Stimulated activated CD4-positive, alpha-beta T cell treated with anti-CD3 and anti-CD28 coated beads, Interleukin-15, amount 100 ng/mL, for 1 hour (primary cell): ENCODE measurements at places on chromosomes 1 and 21.

DNA sequence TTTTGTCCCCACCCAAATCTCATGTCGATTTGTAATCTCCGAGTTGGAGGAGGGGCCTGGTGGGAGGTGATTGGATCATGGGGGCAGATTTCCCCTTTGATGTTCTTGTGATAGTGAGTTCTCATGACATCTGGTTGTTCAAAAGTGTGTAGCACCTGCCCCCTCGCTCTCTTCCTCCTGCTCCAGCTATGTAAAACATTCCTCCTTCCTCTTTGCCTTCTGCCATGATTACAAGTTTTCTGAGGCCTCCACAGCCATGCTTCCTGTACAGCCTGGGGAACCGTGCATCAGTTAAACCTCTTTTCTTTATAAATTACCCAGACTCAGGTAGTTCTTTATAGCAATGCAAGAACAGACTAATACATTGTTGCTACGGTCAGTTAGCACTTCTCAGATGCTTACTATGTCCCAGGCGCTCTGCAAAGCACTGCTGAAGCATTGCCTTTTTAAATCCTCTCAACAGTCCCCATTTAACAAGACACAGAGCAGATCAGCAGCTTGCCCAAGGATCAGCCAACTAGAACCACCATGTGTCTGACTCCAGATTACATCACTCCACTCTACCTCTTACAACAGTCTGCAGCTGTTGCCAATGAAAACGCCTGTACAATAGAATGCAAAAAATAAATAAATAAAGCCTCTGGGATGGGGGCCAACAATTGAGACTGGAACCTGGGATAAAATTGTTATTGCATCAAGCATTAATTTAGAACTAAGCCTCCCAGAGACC lies 52.4 kb upstream of the USP1 start:
- no peak for DNase-seq

- DNase-seq, result no peak
These were observed 17.7 kb downstream of the CD53 start for GRCh38 chr1:110890474-110891196.

DNA sequence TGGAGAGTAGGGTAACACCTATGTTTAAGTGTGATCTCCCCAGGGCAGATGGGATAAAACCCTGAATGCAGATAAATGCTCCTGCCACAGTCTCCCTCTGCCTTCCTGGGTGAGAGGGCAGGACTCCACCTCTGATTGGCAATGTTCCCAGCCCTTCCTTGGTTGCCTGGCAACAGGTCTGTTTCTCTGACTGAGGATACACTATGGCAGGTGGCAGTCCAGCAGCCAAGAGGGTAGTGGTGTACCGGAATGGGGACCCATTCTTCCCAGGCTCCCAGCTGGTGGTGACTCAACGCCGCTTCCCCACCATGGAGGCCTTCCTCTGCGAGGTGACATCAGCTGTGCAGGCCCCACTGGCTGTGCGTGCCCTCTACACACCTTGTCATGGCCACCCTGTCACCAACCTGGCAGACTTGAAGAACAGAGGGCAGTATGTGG lies at the start of gene DCDC2B:
DCDC2B (plus strand) TSS at position 199 of the 438 bp plus-strand sequence; CDS start at position 204, 5 bp downstream.
- DNase-seq, result no peak

DNA sequence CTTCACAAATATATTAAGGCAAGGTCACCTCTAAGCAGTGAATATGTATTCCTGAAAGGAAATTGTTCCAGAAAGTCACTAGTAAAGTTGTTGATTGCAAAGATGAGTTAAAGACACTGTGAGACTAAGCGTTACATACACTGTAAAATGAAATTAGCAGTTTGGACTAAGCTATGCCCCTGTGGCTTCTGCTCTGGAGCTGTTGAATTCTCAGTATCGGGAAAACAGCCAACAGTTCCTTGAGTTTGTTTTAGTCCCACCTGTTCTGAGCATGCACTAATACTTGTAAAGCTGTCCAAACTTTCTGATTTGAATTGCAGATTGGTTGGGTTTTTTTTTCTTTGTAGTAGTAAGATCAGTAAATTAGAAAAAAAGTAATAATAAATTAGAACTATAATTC lies 21.0 kb downstream of the ANGPTL1 start:
- DNase-seq, result no peak

- DNase-seq, result no peak
These were observed 1.7 kb downstream of the NR0B2 start for GRCh38 chr1:26912147-26912490.

GRCh38 chr1:152582647-152583046 lies 2.3 kb upstream of the LCE3D start:
- DNase-seq, result no peak

DNA sequence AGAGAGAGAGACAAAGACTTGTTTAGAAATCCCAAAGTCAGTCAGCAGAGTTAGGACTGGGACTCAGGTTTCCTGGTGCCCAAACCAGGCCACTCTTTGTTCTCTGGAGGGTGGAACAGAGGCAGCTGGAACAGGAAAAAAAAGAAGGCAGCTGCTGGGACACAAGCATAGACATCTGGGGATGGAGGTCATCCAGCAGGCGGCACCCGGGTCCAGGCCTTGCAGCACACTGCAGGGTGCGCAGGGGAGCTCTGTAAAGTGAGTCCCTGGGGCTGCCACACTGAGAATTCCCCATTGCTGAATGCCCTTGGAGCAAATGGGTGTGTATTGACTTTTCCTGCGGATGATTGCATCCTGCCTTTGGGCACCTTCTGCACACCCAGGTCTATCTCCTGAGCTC lies 222.9 kb upstream of the CSF3R start:
- DNase-seq, result no peak

- DNase-seq, result no peak
These were observed 198.1 kb upstream of the TMEM51 start for GRCh38 chr1:14955402-14955801.

DNA sequence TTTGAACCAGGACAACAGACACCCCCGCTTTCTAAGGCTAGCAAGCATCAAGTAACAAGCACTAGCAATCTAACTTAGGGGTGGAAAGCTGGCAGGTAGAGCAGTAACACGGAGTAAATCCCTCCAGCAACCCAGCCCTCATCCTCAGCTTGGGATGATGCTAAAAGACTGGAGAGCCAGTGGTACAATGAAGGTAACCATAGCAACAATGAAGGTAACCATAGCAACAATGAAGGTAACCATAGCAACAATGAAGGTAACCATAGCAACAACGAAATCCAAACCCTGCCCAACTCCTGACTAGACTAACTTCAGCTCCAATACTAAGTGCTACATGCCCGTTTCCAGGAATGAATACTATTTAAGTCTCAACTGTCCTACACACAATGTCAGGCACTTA lies 22.2 kb upstream of the EIF4G3 start:
- DNase-seq, result no peak

GRCh38 chr1:147717706-147718097 lies 42.7 kb downstream of the GJA5 start:
- DNase-seq, result no peak

DNA sequence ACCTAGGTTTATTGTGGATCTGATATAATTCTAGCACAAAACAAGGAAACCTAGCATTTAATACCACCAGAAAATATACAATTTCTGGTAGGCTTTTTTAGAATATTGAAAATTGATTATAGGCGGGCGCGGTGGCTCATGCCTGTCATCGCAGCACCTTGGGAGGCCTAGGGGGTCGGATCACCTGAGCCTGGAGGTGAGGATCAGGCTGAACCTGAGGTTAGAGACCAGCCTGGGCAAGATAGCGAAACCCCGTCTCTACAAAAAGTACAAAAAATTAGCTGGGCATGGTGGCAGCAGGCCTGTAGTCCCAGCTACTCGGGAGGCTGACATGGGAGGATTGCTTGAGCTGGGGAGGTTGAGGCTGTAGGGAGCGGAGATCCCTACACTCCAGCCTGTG lies 948 bp upstream of the COP1 start:
- DNase-seq, result no peak

GRCh38 chr1:93526431-93526830 lies 78.5 kb downstream of the FNBP1L start:
- DNase-seq, result no peak

DNA sequence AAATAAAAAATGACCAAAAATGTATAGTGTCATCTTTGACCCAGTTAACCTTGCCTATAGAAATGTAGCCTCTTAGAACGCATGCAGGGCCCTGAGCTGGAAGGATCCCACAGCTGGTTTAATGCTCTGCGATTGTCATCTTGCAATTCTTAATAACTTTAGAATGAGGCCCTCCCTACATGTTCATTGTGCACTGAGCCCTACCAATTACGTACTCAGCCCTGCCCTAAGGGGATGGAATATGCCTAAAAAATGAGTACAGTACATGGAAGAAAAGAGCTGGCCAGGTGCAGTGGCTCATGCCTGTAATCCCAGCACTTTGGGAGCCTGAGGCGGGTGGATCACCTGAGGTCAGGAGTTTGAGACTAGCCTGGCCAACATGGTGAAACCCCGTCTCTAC lies 57.8 kb upstream of the BCAR3 start:
- DNase-seq, result no peak

DNA sequence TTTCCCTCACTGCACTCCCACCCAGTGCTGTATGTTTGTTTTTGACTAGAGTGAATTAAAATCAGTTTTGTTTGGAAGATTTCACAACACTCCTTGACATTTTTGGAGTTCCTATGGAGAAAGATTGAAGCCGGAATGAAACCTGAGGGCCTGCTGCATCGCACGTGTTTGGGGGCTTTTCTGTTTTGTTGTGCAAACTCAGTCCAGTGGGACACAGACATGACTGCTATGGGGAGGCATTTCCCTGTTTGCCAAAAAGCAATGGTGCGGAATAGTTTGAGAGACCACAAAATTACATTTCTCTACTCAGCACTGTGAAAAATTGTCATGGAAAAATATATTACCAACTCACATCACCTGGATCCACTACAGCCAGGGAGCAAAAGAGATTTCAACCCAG lies 43.8 kb upstream of the KCNE2 start:
- no peak for DNase-seq

DNA sequence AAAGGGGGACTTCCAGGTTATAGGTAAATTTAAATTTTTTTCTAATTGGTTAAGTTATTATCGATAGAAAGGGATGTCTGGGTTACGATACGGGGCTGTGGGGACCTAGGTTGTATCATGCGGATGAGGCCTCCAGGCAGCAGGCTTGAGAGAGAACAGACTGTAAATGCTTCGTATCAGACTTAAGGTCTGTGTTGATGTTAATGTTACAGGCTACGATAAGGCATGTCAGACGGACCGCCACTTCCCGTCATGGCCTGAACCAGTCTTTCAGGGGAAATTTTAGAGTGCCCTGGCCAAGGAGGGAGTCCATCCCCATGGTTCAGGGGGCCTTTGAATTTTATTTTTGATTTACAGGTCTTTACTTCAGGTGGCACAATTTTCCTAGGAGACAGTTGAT lies 16.7 kb downstream of the ABCG1 start:
- no peak for DNase-seq

DNA sequence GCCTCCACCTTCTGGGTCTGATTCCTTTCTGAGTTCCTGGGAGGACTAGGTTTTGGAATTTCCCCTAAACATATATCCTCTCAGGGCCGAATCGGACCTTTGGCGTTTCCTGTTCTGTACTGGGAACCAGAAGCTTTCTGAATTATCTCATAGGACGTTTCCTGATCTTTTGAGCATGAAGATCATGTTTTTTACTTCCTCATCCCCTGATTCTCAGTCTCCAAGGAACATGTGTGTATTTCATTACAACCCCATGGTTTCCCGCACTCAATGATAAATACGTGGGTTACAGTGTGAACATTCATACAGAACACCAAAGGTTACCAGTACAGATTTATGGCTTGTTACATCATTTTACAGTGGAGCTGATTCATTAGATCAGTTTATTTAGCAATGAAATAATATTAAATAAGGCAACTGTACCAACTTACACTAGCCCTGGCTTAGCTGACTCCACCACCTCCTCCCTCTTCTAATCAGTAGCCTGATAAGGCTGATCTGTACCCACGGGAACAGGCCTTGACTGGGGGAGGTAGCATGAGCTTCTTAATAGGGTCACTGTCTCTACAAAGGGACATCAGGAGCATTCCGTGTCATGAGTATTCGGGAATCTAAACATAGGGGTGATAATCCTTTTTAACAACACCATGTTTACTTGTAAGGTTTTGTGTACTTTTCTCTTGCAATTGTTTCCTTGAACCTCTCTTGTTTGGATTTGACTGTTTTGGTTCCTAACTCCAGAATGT lies 57.8 kb upstream of the ERRFI1 start:
- no peak for DNase-seq

- peak; percentile 76 for DNase-seq
These were observed 1.3 kb downstream of the PIGV start for GRCh38 chr1:26788836-26789611.

DNA sequence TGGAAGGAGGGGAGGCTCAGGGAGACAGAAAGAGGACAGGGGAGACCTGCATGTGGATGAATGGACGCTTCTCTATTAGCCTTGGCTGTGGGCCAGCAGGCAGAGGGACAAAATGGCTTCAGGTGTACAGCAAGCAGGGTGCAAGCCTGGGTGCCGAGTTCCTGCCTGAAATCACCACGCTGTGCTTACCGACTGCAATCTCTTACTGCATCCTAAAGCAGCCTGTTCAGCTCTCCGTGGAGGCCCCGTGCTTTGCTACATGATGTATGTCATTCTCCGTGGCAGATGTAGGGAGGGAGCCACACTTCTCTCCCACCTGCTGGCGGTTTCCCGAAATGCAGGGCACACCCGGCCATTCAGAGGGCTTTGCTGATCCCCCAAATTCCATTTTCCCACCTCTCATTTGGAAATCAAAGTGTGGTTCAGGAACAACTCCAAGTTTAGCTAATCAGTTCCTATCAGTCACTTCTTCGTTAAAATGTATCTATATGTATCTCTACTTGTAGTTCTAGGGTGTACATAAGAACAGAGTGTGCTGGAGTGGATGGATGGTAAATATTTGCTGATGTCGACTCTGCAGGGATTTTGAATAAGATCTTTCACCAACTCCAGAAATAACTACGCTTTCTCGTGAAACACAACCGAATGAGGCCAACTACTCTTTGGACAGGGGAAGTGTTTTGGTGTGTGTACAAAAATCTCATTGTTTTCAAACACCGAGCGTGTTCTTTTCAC lies 122.3 kb upstream of the BACE2 start:
- DNase-seq, result no peak

DNA sequence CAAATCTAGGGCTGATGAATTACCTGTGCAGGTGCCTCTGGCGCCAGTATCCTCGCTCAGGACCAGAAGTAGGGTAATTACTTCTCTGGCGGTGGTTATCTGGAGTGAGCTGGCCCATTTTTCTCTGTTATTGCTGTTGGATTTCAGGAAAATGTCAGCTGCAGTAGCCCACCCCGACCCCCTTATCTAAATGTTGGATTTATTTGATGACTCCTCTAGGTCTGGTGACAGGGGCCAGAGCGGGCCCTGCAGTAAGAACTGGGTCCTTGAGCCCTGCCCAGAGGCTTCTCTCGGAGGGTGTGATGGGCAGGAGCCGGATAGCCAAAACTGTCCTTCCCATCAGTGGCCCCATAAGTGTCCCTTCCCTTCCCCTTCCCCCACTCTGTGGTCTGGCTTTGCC lies 384.3 kb downstream of the PTPRU start:
- DNase-seq, result no peak

DNA sequence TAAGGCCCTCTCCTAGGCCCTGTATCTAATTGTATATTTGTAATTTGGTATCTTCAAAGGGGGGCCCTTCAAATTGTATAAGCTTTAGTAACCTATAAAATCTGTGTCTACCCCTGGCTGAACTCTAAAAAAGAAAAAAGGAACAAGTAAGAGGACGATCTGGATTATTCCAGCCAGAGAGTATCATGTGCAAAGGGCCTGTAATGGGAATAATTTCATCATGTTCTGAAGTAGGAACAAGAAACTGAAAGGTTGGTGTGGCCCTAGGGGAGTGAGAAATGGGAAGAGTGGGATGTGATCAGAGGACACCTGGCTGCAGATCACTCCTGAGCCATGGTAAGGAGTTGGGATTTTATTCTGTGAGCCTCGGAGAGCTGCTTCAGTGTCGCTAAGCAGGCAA lies 14.7 kb downstream of the PTAFR start:
- no peak for DNase-seq
